ENCODE measurements at places on chromosomes 11 and 22.

GRCh38 chr11:45232341-45233080 is 53.6 kb downstream of the SYT13 start:
- DNase-seq, result no peak

DNA sequence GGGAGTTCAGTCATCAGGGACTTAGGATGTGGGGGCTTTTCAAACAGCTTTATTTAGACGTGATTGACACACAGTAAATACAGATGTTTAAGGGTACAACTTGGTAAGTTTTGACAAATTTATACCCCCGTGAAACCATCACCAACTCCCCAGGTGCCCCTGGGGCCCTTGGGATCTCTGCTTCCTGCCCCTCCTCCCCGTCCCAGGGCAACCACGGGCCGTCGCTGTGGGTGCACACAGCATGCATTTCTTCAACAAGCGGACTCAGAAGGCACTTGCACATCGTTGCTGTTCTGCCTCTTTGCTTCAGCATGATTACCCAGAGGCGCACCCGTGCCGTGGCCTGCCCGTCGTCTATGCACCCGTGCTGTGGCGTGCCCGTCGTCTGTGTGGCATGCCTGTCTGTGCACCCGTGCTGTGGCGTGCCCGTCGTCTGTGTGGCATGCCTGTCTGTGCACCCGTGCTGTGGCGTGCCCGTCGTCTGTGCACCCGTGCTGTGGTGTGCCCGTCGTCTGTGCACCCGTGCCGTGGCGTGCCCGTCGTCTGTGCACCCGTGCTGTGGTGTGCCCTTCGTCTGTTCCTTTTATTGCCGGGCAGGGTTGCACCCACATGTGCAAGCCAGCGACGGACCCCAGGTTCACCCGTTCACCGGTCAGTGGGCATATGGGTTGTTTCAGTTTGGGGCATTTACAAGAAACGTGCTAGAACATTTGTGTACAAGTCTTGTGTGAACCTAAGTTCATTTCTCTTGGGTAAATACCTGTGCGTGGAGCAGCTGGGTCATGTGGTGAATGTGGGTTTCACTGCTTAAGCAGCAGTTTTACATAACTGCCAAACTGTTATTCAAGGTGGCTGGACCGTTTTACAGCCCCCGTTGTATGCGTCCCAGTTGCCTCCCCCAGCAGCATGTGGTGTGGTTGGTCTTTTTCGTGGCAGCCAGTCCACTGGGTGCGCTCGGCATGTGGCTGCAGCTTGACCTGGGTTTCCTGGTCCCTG is 8.3 kb downstream of the CD81 start:
- DNase-seq, result no peak

- no peak for DNase-seq
Measured at GRCh38 chr11:28412029-28412428, 303.8 kb downstream of the METTL15 start.

GRCh38 chr11:2816941-2817421 is 68.6 kb downstream of the CDKN1C start:
- DNase-seq, result no peak

GRCh38 chr11:121431820-121432526 is 20.1 kb upstream of the SORL1 start:
- no peak for DNase-seq

- no peak for DNase-seq
Measured at GRCh38 chr11:12112750-12113149, 2.4 kb downstream of the MICAL2 start.

DNA sequence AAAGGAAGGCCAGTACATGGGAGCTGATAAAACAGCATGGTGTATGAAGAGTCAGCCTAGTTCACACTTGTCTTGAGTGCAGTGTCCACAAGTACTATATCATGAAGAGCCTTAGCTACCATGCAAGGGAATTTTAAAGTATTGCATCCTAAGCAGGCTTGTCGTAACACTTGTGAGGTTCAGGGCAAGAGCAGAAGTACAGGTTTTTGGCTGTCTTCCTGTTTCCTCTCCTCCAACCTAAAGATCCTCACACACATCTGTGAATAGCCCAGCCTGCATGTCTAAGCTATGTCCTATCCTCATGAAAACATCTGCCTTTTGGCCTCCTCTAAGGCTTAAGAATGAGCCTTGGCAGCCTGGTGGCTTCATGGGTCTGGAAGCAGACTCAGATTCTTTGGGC is 34.6 kb upstream of the TMEM123 start:
- DNase-seq, result no peak

GRCh38 chr11:127789927-127790326 is 789.4 kb upstream of the KIRREL3 start:
- DNase-seq, result peak; percentile 36

DNA sequence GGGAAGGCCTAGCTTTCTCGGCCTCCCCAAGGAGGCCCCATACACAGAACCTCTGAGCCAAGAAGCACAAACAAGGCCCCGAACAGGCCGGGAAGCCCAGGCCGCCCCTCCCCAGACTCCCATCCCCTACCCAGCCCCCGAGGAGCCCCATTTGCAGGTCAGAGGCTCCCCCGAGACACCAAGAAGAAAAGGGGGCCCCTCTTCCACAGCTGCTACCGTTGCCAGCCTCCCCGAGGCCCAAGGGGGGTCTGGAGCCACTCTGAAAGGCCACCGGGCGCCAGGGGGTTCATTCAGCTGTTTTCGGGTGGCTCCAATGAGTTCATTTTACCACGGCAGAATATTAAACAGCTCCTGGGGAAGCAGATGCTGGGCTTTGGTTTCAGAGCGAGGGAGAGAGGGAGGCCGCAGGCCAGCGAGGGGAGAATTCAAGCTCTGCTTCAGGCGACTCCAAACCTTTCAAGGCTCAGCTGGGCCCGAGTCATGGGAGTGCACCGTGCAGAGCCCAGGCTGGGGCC is 28.5 kb downstream of the MN1 start:
- DNase-seq, result no peak

DNA sequence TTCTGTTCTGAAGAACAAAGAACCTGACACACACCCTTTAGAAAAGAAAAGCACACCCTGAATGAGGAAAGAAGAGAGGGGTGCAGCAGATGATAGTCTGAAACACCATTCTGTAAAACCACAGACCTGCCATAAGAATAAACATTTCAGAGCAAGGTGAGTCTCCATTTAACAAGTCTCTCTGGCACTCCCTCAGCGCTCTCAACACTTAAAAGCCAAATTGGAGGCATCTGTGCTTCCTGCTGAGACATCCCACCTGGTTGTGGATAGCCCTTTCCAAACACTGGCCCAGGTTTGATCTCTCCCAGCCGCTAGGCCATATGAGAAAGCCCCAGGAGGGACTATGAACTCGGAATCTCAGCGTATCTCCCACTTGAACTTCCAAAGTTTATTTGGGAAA is 36.3 kb downstream of the ETS1 start:
- DNase-seq, result no peak

GRCh38 chr22:22746963-22747933 is 102.8 kb downstream of the GGTLC2 start:
- no peak for DNase-seq

- DNase-seq, result no peak
Measured at GRCh38 chr11:2293531-2293971, 8.2 kb downstream of the C11orf21 start.

DNA sequence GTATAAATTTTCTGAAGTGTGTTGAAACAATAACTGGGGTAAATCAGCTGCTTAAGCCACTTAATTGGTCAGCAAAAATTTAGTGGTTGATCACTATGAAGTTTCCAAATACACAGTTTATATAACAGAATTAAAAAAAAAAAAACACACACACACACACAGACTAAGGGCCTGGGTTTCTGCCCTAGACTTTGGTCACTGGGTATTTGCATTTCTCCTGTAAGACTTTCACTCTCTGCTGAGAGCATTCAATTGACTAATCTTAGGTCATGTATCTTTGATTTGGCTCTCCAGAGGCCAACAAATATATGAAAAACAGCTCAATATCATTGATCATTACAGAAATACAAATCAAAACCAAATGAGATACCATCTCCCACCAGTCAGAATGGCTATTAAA is 214.3 kb downstream of the KCNA4 start:
- DNase-seq, result no peak

- DNase-seq, result no peak
Measured at GRCh38 chr11:12755510-12756453, 81.6 kb downstream of the TEAD1 start.

DNA sequence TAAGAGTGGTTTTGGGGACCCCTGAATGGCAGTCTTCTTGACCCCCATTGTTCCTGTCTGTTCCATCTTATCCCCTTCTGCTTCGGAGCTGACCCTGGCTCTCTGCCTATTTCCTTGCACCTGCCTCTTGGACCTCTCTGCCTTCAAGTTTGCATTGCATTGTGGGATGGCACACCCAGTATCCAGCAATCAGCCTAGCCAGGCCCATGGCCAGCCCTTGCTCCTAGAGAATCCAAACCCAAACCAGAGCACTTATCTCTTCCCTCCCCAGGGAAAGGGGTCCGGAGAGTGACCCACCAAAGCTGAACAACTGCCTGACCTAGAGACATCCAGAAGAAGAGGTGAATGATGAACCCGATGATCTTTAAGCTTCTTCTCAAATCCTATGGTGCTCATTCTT is 607.3 kb upstream of the CADM1 start:
- no peak for DNase-seq

- no peak for DNase-seq
Measured at GRCh38 chr11:43837879-43838278, 42.8 kb upstream of the ALKBH3 start.

GRCh38 chr11:73818846-73819245 is 31.2 kb downstream of the MRPL48 start:
- DNase-seq, result no peak

- DNase-seq, result no peak
Measured at GRCh38 chr11:18012122-18012905, 533 bp downstream of the SERGEF start.

DNA sequence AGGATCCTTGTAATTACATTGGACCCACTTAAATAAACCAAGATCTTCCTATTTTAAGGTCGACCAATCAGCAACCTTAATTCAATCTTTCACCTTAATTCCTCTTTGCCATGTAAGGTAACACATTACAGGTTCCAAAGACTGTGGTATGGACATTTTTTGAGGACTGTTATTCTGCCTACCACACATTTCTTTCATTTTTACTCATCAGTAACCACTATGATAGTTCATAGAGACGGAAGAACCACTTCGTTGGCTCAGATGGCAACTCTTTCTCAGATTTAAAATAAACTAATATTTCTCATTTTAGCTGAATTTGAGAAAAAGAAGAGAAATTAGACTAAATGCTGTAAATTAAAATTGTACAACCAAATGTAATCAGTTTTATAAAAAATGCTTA is 96.3 kb downstream of the PAX6 start:
- DNase-seq, result no peak

DNA sequence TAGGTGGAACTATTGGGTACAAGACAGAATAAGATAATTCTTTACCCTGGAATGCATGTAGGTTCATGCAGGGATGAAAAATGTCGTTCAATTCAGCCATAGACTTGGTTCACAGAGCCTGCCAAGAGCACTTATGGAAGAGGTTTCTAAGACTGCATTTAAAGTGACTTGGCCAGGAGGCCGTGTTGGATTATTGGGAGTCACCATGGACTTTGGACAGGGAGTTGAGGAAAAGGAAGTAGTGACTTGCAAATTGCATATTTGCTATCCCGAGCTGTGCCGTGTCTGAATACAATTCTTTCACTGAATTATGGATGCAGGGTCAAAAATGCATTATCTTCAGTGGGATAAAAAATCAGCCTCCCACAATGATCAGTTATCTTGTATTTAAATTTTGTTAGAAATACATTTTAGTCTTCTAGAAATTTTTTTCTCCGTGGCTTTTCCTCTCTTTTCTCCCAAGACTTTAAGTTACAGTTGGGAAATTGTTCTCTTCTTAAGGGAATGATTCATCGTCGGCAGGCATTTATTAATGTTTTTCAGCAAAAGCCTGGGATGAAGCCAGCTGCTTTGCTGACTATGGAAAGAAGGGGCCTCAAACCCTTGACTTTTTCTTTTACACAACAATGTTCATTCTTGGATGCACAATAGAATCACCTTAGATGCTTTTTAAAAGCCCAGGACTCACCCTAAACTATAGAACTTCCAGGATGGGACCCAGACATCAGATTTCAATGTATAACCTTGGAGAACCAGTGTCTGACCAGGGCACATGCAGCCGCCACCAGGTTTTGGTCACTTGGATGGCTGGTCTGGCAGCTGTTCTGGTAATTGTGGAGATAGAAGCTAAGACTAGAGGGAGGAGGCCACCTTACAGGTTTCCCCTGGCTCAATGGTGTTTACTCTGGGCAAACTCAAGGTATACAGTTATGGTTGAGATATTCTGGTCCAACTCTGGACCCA is 70.8 kb downstream of the FAT3 start:
- DNase-seq, result no peak

DNA sequence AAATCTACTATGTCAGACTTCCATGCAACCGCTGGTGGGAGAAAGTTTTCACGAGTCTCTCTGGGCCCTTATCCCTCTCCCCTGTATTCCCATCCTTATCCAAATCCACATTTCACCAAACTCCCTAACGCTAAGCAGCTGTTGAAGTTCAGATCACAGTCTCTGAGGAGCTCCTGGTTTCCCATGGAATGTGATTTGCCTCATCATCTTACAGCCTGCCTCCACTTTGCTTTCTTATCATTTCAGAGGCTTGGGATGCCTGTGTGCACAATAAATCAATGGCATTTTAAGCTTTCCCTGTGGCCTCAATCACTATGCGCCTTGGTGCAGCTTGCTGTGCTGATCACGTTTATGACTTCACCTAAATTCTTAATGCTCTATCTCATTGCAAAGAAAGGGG is 352.4 kb upstream of the FAT3 start:
- no peak for DNase-seq

DNA sequence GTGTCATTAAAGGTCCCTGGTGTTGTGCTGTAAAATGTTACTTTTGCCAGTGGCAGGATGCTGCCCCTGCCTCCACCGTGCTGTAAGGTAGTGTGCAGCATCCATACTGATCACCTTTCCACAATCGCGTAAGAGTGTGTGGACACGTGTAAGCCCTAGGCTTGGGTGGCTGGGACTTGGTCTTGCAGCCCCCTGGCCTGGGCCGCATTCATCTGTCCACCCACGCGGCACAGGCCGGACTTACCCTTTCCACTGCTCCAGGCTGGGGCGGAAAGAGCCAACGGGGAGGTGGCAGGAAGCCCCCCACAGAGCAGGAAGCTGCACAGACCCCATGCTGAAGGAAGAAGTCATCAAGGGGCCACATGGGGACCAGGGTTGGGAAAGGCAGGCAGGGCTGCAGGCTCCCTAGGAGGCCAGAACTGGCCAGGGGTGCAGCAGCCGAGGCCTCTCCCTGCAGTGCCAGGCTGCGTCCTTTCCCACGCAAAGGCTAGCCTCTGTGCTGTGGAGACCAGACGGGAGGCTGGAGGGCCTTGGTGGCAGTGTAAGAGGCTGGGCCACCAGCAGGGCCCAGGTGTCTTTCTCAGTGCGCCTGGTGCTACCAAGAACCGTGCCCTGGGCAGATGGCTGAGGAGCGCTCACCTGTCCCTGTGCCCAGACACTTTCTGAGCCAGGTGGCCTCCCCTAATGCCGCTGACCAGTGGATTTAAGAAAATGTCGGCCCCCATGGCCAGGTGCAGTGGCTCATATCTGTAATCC is 11.7 kb upstream of the TMEM191C start:
- DNase-seq, result no peak

GRCh38 chr11:39542460-39542859 is 1917.0 kb downstream of the LRRC4C start:
- DNase-seq, result no peak

GRCh38 chr11:96001037-96001436 is 77.1 kb upstream of the MTMR2 start:
- DNase-seq, result no peak

DNA sequence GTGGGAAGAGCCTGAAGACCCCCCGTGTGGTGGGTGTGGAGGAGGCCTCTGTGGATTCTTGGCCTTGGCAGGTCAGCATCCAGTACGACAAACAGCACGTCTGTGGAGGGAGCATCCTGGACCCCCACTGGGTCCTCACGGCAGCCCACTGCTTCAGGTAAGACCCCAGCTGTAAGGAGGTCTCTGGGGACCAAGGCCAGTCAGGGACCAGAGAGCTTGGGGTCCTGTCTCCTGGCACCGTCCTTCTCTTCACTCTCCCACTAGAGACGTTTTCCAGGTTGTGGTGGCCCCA is 24.9 kb upstream of the SMIM35 start:
- no peak for DNase-seq
